ENCODE measurements at places on chromosomes 7 and 10. TPM values are rescaled to one million over a fixed set of nuclear protein-coding genes. Genes with fewer than 3 reads are reported as not detected.

Gene WIPF3
- total RNA-seq: 0.55 TPM

Gene SPDYE3
- not detected for total RNA-seq

Gene FAM25C
- 0.98 TPM for total RNA-seq

Gene DCLRE1A
- total RNA-seq: 9.8 TPM

Gene STEAP1
- total RNA-seq: 16.1 TPM

Gene SFMBT2
- 9.7 TPM for total RNA-seq

Gene GIMAP6
- total RNA-seq: not detected

Gene METTL2B
- 24.4 TPM for total RNA-seq

Gene GJC3
- not detected for total RNA-seq

Gene GIMAP7
- total RNA-seq: not detected

Gene UPK3B
- 17.9 TPM for total RNA-seq

Gene EN2
- 0.85 TPM for total RNA-seq

Gene TMEM139
- 0.64 TPM for total RNA-seq

Gene HMX2
- total RNA-seq: 0.10 TPM

Gene SYNPO2L
- not detected for total RNA-seq

Gene TRIM50
- not detected for total RNA-seq

Gene NAT16
- 0.12 TPM for total RNA-seq

Gene NODAL
- total RNA-seq: not detected

Gene TMEM178B
- 1.3 TPM for total RNA-seq

Gene UBE3C
- 67.4 TPM for total RNA-seq

Gene AKR1D1
- total RNA-seq: not detected

Gene SPDYE16
- total RNA-seq: not detected

Gene OR2A1
- total RNA-seq: not detected

Gene SYT15B
- total RNA-seq: 2.5 TPM

Gene CPED1
- total RNA-seq: not detected

Gene MRLN
- total RNA-seq: not detected

Gene HKDC1
- 11.8 TPM for total RNA-seq

Gene PRR15
- total RNA-seq: 4.0 TPM

Gene SPAM1
- not detected for total RNA-seq

Gene URGCP
- total RNA-seq: 27.8 TPM

Gene LYZL2
- total RNA-seq: not detected

Gene EEF1AKMT2
- 22.3 TPM for total RNA-seq

Gene SEMA3D
- 0.01 TPM for total RNA-seq

Gene GRB10
- total RNA-seq: 62.1 TPM

Gene ZC3HAV1L
- total RNA-seq: 8.6 TPM

Gene GNAT3
- not detected for total RNA-seq
